Aorta (tissue), 5 donors: ENCODE measurements at places on chromosomes 7 and 10. TPM values are rescaled to one million over a fixed set of nuclear protein-coding genes. Genes with fewer than 3 reads are reported as not detected.

- peak; percentile 94 for DNase-seq
Observed at GRCh38 chr7:99407872-99408378, 472 bp downstream of the PDAP1 start.

DNA sequence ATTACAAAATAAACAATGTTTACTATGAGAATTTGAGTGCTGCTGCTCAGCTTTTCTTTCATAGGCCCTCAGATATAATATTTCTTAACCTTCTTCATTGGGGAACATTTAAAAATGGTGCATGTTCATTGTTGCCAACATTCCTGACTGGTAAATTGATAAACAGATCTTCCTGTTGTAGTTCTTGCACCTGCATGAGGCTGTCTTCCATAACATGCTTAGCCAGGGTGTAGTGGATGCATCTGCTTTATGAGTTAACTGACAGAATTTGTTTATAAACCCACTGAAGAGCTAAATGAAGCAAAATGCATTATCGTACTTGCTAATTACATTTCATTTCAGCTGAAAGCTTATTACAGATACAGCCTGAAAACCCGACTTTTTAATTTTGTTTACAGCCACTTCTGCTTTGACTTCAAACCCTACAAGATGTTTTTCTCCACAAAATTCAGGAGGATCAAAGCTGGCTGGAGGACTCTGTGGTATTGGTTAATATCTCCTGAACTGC lies 177.2 kb downstream of the SEM1 start:
- no peak for DNase-seq

GRCh38 chr10:103839872-103840739 lies 15.3 kb downstream of the SH3PXD2A start:
- no peak for DNase-seq

DNA sequence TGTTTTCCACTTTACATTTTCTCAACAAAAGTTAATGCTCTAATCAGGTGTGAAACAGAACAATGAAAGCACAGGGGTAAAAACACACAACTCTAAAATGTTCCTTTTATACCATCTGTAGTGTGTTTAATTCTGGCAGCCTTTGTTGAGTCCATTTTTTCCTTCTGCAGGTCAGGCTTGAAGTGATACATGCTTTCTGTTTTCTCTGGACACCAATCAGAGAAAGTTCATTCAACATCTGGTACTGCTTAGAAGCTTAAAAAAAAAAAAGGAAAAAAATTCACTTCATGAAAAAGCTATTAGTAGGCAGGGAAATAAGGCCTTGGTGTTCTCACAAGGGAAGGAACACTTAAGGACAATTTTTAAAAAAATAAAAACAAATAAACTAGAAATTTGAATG lies 231.3 kb upstream of the RHOBTB1 start:
- no peak for DNase-seq

- DNase-seq, result no peak
Observed at GRCh38 chr7:94701555-94701973, 45.6 kb upstream of the SGCE start.

GRCh38 chr7:6346581-6346980 lies 74.2 kb upstream of the CYTH3 start:
- DNase-seq, result no peak

- DNase-seq, result no peak
Observed at GRCh38 chr7:88386665-88387156, 80.0 kb upstream of the STEAP4 start.

The NEURL1 gene
- total RNA-seq, result 0.16 TPM

The MUC3A gene
- total RNA-seq, result 0.39 TPM

The TBX20 gene
- total RNA-seq, result not detected

The FAM204A gene
- total RNA-seq, result 66.5 TPM
